ENCODE measurements at places on chromosomes 6 and 20.

- peak; percentile 10 for DNase-seq
These were observed at the start of gene PLCB4 for GRCh38 chr20:9068841-9069663. Gene PLCB4 (plus strand): TSS chr20:9069087. CDS start chr20:9307815, 238,728 bp downstream.

- DNase-seq: no peak
These were observed 68.1 kb downstream of the HFE start for GRCh38 chr6:26155061-26155930.

GRCh38 chr6:67391955-67392354, 1243.1 kb upstream of the ADGRB3 start:
- DNase-seq: no peak

DNA sequence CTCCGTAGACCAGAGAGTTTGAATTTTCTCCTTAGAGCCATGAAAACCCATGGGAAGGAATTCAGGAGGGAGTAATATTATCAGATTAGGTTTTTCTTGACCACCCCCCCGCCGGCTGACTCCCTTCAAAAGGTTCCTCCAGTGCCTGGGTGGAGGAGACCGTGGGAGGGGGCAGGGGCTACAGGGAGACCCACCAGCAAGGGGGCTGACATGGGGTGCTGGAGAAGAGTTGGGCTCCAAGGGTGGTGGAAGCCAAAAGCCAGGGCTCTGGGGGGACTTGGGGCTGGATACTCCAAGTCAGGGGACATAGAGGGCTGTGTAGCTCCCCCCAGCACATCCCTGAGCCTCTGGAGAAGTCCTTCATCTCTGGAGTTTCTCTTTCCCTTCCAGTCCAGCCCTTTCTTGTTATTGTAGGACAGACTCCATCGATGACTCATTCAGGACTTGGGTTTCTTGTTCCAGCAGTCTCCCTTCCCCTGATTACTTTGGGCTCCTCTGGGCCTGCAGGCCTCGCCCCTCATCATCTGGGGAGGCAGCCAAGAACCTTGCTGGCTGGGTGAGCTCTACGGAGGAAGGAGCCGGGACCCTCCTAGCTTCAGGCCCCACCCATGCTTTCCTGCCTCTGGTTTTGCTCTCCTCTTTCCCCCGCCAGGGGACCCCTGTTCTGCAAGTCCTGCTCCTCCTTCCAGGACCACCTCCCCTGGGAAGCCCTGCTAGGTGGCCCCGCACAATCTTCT, 10.5 kb upstream of the KIAA1755 start:
- DNase-seq: peak; percentile 97

DNA sequence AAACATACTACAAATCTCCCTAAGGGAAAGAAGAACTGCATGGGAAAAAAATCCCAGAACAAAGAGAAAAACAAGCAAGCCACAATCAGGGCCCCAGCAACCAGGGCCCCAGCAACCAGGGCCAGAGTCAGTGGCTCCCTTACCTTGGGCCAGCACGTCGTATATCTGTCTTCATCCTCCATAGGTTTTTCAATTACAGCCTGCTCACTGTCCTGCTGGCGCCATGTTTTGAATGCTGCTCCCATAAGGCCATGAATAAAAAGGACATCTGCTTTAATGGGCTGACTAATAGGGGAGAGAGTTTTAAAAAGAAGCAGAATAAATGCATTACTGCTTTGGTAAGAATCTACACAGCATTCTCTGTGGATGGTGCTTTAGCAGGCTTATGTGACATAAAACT, 49.2 kb downstream of the SERAC1 start:
- DNase-seq: no peak

- DNase-seq: no peak
These were observed 63.5 kb upstream of the ADGRF1 start for GRCh38 chr6:47105469-47106178.

GRCh38 chr6:35439308-35439707, 12.8 kb upstream of the FANCE start:
- DNase-seq: no peak

GRCh38 chr6:113888956-113889630, 31.9 kb downstream of the MARCKS start:
- no peak for DNase-seq

DNA sequence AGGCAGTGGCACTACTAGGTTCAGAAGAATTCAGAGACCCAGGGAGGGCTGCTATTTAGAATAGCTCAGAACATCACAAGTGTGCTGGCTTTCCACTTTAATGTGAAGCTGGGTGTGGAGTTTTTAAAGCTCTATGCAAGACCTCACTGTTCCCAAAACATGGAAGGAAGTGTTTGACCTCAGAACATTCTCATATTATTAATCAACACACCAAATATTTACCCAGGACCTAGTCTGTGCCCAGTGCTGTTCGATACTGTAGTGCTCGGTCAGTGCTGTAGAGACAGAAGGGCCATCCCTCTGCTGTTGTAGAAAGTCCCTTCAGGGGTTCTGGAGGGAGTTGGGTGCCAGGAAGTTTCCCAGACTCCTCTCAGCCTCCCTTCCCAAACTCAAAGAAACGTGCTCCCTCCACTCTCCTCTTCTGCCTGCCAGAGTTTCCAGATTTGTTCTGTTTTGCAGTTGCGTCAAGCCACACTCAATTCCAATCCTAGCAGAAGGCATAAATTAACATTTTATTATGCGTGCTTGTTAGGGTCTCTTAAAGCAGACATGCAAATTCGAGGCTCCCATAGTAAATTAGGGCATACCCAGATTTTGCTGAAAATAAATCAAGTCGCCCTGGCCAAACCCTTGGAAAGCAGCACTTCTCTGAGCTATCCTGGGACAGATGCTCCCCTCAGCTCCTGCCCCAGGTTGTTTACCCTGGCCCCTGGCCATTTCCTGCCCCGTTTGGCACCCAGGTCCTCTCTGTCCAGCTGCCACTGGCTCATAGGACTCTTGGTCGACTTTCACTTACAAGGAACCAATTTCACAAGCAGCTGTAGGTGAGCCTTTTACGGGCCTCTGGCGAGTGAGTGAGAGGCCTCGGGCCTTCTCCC, 248.6 kb downstream of the HIVEP2 start:
- DNase-seq: no peak

DNA sequence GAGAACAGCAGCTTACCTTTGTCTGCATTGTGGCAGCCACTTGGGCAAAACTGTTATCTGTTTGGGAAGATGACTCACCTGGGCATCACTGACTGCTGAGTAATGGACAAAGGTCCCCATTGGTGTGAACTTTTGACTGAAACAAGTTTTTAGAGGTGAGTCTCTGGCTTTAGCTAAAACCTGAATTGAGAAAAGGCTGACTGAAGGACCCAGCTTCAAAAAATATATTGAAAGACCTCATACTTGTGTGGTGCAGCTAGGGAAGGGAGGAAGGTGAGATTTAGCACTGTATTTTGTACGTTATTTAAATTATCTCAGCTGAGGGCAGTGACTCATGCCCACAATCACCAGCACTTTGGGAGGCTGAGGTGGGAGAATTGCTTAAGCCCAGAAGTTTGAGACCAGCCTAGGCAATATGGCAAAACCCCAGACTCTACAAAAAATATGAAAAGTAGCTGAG, 4.5 kb upstream of the CITED2 start:
- no peak for DNase-seq

GRCh38 chr20:44650771-44651433, 597 bp downstream of the ADA start:
- DNase-seq: no peak

GRCh38 chr6:44332585-44332984, 9.9 kb upstream of the SPATS1 start:
- DNase-seq: no peak

DNA sequence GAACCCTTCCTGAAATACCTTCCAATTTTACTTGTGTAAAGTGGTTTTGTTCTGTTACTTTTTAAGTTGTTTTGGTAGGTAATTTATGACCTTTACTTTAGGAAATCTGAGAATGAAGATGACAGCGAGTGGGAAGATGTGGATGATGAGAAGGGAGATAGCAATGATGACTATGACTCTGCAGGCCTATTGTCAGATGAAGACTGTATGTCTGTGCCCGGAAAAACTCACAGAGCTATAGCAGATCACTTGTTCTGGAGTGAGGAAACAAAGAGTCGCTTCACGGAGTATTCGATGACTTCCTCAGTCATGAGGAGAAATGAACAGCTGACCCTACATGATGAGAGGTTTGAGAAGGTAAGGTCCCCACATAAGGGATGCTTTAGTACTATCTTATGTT, 6.6 kb upstream of the ZC2HC1B start:
- no peak for DNase-seq

- DNase-seq: no peak
These were observed 209.8 kb upstream of the PROKR2 start for GRCh38 chr20:5526516-5526915.

- DNase-seq: no peak
These were observed 201.8 kb upstream of the THBS2 start for GRCh38 chr6:169455470-169455869.

DNA sequence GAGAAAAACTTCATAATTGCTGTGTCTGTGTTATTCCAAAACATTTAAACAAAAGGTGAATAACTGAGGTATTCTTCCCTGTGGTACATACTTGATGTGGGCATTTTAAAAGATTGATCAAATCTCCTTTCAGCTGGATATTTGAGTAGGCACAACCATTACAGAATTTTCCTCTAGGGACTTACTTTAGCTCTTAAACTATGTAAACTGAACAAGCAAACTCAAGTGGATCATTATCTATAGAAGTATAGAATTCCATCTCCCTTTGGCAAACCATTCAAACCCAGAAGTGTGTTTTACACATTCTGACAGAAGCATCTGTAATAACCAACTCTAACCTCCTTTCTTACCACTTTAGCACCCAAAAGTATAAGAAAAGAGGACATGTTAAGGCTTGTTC, 241.4 kb downstream of the ESR1 start:
- no peak for DNase-seq

DNA sequence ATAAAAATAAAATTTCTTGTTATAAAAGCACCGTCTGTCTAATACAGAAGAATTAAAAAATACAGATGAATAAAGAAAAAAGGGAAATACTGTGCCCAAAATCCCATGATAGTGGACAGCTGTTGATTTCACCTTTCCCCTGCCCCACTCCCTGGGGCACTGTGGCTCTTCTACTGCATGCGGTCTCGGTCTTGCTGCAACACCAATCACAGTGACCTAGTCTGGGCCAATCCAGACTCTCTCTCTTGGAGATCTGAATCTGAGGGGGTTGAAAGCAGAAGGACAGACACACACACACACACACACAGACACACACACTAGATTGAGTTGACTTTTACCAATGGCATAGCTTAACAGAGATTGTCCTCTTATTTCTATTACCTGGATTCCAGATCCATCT, 70.5 kb upstream of the FYN start:
- no peak for DNase-seq

DNA sequence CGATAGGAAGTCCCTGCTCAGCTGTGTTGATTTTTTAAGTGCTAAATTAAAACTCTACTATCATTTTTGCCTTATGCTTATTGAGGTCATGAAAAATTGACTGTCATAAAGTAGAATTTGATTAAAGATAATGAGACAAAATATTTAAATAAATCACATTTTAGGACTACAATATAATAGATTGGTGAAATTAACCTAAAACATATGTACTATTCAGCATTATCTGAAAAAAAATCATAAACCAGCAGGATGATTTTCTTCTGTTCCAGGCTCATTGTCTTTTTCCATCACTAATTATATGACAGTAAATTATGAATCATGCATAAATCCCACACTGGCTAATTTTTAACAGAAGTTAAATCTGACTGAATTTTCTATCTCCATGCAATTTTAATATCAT, 373.6 kb upstream of the NRSN1 start:
- DNase-seq: no peak

- DNase-seq: no peak
These were observed 1.3 kb upstream of the PPP1R3G start for GRCh38 chr6:5083813-5084359.

DNA sequence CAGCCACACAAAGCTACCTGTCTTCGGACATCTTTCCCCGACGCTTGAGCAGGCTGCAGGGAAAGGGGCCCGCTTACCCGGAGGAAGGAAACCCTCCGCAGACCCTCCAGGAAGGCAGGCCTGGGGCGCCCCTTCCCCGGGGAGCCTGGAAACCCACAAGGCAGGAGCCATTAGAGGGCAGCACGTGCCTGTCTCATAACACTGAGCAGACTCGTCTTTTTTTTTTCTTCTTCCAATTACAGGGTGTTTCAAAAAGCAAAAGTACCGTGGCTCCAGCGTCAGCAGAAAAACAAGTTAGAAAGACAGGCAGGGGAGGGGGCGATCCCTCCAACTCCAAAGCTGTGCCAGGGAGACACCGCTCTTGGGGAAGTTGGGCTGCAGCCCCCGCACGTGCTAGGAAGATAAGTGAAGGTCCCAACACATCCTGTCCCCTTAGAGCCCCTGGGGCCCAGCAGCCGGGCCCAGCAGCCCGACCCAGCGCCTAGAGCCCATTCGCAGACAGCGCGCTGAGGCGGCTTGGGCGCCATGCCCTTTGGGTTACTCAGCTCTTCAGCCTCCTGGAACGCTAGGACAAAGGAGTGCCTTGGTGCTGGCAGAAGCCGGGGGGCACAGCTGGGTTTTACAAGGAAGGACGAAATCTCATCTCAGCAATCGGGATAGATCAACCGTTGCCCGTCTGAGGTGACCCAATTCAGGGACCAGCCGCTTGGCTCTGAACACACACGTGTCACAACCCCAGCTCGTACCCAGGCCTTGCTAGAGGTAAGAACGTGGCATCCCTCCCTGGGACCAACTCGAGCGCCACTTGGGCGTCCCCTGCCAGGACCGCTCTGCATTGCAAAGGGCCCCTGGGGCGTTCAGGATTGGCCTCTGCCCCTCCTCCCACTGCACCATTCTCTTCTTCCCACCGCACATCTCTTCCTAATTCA, 136.3 kb downstream of the LY86 start:
- peak; percentile 59 for DNase-seq

- DNase-seq: peak; percentile 67
These were observed 108.7 kb upstream of the TMEM170B start for GRCh38 chr6:11428895-11429294.

DNA sequence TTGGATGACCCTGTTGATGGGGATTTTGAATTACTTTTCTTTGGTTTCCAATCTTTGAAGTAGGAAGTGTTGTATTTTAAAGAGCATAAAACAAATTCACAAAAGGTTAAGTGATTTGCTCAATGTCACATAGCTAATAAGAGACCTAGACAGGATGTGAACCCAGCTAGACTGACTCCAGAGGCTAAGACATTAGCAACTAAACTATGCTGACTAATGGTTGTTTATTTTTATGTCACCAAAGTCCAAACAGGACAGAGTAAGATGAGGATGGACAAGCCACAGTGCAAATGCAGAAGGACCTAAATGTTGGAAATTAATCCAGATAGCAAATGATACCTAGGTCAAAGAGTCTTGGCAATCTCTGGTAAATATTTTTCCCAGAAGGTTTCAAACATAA, 38.0 kb downstream of the OGFRL1 start:
- DNase-seq: no peak

GRCh38 chr6:146388736-146389364, 154.8 kb upstream of the RAB32 start:
- no peak for DNase-seq

All from brain microvascular endothelial cell (primary cell).